Suppressor macrophage (primary cell): ENCODE measurements at places on chromosomes 5 and 9.

GRCh38 chr9:134957945-134958227 lies 40.2 kb upstream of the FCN1 start:
- no peak for DNase-seq

DNA sequence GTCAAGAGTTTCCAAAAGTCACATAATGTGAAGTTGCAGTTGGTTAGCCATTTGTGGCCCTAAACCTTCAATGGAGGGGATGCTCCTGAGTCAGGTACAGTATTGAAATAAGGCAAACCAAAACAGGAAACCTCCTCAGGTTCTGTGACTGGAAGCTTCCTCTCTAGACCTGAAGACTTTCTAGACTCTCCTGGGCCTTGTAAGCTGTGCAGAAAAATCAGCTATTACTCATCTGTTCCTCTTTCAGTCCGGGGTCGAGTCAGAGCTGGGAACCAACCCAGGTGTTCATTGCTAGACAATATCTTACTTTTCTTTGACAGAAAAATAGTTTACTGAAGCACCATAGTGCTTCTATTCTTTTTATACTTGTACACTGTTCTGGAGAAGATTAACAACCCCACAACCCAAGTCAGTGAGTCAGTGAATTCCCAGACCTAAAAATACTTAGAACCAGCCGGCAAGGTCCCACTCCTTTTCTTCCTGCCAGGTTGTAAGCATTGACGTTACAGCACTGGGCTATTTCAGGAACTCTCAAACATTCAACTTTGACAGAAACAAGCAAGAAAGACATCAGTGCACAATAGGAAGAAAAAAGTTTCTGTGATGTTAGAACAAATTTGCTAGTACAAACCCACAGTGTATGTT lies 47.3 kb downstream of the FSTL4 start:
- DNase-seq = no peak

DNA sequence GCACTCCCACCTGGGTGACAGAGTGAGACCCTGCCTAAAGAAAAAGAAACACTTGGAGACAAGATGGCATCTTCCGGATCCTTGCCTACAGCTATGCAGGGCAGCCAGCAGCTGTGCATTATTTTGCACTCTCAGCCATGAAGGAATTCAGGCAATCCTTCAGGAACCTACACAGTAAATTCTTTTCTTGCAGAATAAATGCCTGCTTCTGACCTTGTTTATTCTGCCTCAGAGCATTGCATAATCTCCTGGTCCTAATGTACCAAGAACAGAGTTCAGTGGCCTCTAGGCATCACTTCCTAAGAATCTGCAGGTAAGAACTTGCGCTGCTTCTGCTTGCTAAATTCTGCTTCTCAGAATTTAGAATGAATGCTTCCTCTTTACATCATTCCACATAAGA lies 16.8 kb downstream of the GLDC start:
- no peak for DNase-seq

DNA sequence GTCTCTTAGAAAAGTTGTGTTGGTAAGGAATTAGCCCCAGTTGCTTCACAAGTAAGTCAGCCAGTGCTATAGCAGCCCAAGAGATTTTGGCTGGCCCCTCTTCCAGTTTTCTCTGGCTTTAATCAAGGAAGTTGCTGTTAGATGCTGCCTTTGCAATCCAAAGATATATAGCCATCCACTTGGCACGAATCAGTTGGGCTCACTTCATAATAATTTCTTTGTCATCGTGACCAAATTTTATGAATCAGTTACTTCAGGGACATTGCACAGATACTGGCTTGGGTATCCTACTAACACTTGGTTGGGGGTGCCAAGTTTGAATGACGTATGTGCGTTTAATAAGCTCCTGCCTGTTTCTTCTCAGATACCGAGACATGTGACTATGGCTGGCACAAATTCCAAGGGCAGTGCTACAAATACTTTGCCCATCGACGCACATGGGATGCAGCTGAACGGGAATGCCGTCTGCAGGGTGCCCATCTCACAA lies 81.5 kb downstream of the VCAN start:
- no peak for DNase-seq

DNA sequence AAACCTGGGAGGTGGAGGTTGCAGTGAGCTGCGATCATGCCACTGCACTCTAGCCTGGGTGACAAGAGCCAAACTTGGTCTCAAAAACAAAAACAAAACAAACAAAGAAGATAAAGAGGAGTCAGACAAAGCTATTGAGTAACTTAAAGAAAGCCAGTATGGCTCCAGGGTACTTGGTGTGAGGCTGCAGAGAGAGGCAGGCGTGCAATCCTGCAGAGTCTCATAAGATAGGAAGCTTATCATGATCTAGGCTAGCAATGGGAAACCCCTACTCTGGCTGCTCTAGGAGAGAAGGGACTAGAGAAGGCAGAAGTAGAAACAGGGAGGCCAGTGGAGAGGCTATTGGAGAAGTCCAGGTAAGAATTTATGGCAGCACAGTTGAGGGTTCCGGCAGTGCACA lies 42.0 kb downstream of the ARRDC3 start:
- DNase-seq = no peak
